Fibroblast of skin of right quadriceps (primary cell): ENCODE measurements at places on chromosomes 11 and 22.
A peak's percentile ranks its signal among the peaks of the same experiment; 100 is the strongest.

DNA sequence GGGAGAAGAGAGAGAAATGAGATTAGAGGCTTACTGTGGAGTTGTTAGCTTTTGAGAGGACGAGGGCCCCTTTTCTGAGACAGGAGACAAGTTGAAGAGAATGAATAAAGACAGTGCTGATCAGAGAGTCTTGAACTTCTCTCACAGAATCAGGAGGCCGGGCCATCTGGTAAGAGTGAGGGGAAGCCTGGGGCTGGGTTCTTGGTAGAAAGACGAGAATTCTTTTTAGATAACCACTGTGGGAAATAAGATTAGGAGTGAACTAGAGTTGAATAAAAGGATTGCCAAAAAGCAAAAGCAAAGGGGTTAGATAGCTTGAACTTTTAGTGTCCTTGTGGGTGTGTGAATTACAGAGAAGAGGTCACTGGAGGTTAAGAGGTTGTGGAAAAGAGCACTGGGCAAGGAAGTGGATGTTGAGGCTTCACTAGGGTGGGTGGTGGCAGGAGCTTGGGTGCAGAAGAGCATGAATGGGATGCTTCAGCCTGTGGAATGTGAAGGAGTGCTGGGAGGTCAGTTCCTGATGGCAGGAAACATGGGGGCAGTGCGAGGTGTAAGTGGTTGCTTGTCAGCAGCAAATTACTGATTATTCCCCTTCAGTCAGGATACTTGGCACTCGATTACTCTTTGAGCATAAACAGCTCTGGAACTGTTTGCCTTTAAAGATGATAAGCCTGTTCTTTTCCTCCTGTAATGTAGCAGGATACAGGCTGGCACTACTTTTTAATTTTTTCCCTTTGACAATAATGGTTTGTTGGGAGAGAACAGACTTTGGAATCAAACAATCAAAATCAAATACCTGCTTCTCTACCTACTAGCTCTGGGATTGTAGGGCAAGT is 98.3 kb downstream of the ARHGAP42 start:
- DNase-seq: no peak

- no peak for DNase-seq
Measured at GRCh38 chr11:112210890-112211289, 15.3 kb upstream of the PTS start.

DNA sequence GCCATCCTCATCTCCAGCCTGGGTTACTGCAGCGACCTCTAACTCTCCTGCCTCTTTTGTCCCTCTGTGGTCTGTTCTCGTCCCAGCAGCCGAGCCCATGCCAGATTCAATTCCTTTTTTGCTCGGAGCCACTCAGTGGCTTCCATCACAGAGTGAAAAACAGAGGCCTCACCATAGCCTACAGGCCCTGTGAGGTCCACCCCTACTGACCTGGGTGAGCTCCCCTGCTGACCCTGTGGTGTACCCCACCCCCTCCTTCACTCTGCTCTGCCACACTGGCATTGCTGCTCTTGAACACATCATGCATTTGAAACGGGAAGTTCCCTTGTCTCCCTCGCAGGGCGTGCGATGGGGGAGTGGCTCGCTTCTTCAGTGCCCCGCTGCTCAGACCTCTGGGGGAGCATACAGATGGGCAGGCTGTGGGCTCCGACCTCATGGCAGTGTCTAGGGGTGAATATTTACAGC is 2.1 kb downstream of the AIP start:
- no peak for DNase-seq

DNA sequence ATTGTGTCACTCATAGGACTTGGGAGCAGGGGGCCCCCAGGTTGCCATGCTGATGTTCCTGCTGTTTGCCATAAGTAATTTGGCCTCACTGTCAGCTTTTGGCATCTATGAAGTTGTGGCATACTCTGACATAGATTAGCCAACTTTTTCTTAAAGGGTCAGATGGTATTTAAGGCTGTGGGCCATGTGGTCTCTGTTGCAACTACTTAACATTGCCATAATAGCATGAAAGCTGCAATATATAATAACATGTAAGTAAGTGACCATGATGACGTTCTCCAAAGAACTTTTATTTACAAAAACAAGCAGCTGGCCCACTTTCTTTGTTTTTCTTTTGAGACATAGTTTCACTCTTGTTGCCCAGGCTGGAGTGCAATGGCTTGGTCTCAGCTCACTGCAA is 2.2 kb upstream of the TMEM216 start:
- DNase-seq: no peak

DNA sequence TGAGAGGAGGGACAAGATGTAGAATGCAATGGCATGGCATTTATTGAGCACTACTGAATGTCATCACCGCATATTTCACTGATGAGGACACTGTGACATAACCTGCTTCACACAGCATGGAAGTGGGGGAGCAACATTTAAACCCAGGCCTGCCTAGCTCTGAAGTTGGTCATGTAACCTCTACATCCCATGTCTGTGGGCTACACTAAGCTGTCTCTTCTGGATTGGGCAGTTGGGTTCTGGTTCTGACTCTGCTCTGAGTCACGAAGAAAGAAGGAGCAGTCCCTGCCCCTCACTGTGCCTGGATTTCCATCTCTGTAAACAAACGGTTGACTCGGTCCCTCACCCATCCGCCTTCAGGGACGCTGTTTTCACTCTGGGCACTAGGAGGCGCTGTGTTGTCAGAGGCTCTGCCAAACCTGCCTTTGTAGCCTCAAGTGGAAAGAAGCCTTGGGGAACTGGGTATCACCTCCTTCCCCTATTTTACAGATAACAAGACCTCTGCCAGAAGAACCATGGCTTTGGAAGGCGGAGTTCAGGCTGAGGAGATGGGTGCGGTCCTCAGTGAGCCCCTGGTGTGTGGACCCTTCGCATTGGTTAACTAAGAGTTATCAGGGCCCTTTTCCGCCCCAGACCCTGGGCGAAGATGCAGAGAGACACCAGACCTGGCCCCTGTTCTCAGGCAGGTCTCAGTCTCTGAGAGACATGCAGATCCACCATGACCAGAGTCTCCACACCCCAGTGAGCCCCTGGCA is 12.7 kb upstream of the ARHGEF17 start:
- peak; percentile 80 for DNase-seq

DNA sequence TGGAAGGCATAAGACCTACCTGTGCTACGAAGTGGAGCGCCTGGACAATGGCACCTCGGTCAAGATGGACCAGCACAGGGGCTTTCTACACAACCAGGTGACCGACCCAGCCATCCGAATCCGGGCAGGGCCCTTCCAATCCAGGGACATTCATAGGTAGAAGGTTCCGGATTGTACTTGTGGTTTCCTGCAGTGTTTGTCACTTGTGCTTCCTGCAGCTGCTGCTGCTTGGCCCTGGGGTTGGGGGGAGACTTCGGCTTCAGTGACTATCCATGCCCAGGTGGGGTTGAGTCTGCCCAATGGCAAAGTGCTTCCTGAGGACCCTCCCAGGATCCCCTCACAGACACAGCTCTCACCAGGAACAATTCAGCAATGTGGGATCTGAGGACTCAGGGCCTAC is 2.2 kb downstream of the APOBEC3A start:
- DNase-seq: no peak

- DNase-seq: peak; percentile 56
Measured at GRCh38 chr22:23402275-23403151, 177.6 kb downstream of the IGLL1 start.

DNA sequence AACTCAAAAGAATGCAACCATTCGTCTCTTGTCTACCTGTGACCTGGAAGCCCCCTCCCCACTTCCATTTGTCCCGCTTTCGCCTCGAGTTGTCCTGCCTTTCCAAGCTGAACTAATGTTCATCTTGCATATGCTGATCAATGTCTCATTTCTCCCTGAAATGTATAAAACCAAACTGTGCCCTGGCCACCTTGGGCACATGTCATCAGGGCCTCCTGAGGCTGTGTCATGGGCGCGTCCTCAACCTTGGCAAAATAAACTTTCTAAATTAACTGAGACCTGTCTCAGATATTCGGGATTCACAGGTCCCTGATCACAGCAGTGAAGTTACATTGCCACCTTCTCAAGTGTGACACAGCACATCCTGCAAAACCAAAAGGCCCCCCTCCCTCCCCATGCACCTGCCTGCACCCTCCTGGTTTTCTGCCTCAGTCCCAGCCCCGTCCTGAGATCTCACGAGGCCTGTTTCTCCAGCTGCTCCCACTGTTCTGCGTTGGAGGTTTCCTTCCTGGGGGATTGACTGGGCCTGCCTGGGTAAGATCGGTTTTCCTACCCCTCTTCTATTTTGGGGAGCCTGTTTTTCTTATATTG is 1328.7 kb downstream of the TBC1D22A start:
- DNase-seq: no peak

GRCh38 chr11:110147962-110148709 is 54.9 kb downstream of the ZC3H12C start:
- DNase-seq: peak; percentile 84

DNA sequence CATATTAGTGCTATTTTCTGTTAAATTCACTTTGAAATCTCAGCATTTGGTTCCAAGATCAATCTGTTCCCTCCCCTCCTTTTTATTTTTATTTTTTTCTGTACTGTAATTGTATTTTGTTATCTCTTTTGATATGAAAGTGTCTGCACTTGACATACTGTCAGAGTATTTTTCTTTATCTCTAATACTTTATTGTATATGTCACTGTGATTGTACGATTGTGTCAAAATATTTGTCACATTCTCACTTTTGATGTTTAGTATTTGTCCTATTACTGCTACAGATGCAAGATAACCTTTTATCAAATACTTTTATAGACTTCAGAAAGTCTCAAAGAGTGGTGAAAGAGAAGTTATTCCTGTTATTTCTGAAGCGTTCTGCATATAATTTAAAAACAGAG is 323.5 kb downstream of the JRKL start:
- no peak for DNase-seq

DNA sequence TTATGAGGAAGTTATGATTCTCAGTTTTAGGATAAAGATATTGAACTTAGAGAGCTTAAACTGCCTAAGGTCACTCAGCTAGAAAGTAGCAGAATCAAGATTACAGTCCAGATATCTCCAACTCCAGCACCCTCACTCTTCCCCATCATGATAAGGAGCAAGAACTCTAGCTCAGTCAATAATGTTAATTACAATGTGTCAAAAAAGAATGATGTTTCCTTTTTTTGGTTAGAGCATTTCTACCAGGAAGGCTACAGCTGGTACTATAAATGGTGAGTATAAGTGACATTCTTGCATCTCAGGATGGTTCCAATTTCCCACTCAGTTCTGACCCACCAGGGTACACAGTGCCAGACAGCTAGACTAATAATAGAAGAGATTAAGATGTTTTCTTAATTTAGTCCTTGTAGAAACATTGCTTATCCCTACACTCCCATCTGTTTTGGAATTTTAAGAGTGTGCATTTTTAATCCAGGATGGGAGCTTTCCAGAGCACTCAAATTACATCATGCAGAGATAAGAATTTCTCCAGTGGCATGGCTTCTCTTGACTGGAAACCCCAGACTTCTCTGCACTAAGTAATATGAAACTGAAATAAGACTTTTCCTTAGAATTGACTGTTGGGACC is 21.6 kb upstream of the BBOX1 start:
- no peak for DNase-seq

DNA sequence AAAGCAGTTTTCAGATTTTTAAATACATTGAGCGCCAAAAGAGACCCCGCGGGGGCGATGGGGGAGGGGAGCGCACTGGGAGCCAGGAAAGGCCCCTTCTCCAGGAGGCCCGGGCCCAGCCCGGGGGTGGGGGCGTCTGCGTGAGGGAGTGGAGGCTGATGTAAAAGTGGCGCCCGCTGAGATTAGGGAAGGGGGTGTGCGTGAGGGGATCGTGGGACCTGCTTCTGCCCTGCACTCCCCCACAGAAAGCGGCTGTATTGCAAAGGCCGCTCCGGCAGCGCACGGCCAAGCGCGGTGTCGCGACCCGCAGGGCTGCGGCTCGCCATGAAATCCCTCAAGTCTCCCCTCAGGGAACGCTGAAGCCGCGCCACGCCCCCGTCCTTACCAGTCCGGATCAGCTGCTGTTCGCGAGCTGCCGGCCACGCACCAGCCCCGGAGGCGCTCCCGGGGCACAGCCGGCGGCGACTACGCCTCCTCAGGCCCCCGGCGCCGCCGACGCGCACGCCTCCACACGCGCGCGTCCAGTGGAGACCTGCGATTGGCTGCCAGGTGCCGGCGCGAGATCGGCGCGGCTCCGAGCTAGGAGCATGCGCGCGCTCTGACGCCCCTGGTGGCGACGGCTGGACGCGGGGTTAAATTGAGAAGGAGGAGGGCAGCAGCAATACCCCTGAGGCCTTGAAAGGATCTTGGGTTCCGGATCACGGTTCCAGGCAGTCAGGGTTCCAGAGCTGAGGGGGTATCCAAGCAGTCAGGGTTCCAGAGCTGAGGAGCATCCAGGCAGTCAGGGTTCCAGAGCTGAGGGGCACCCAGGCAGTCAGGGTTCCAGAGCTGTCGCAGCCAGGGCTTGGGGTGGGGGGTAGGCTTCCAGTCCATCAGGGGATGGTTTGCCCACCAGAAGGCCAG is at the start of gene ZNF280B:
ZNF280B (minus strand) TSS at position 469 of the 903 bp plus-strand sequence. CDS start 19,344 bp downstream, outside the sequence.
- peak; percentile 86 for DNase-seq

DNA sequence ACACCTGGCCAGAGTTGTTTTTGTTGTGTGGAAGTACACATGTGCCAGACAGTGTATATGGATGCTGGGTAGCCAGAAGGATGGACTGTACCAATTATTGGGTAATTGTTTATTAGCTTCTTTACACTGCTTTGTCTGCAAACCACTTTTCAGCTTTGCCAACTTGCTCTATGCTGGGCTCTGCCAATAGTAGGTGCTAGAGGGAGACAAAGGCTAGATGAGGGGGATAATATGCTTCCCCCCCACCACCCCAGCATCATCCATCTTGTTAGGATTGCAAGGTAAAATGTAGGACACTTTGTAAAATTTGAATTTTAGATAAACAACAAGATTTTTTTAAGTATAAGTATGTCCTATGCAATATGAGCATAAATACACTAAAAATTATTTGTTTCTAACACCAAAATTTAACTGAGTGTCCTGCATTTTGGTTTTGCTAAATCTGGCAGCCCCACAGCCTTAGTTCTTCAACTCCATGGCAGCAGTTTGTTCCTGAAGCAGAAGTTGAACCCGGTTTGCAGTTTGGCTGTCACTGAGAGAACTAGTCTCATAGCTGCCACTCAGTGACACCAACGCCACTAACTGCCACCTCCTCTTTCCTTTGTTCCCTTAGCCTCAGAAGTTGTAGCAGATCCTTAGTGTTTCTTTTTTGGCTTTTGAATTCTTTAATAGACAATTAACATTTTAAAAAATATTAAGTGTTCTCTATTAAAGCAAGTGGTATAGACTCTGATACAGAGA is 78.8 kb downstream of the CCDC81 start:
- no peak for DNase-seq

DNA sequence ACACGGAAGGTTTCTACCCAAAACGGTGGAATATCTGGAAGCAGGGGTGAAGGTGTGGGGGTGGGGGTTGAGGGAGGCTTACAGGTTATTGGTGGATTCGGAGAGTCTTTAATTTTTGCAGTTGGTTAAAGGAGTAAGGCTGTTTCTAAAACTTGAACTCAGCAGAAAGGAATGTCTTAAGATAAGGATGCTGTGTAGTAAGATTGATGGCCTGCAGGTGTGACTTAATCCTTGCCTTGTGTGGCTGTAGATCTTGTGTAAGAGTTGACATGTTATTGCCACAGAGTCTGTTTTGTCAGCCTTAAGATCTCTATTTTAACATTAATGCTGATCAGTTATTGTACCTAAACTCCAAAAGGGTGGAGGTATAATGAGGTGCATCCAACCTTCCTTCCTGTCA is 16.4 kb upstream of the OR6M1 start:
- no peak for DNase-seq
